ENCODE measurements at places on chromosomes 16 and 17. TPM values are rescaled to one million over a fixed set of nuclear protein-coding genes. Genes with fewer than 3 reads are reported as not detected.
A peak's percentile ranks its signal among the peaks of the same experiment; 100 is the strongest.

- DNase-seq, result no peak
These were observed 488 bp downstream of the C17orf113 start for GRCh38 chr17:42049834-42050392.

GRCh38 chr17:13222975-13223374 lies 205.1 kb upstream of the ELAC2 start:
- no peak for DNase-seq

DNA sequence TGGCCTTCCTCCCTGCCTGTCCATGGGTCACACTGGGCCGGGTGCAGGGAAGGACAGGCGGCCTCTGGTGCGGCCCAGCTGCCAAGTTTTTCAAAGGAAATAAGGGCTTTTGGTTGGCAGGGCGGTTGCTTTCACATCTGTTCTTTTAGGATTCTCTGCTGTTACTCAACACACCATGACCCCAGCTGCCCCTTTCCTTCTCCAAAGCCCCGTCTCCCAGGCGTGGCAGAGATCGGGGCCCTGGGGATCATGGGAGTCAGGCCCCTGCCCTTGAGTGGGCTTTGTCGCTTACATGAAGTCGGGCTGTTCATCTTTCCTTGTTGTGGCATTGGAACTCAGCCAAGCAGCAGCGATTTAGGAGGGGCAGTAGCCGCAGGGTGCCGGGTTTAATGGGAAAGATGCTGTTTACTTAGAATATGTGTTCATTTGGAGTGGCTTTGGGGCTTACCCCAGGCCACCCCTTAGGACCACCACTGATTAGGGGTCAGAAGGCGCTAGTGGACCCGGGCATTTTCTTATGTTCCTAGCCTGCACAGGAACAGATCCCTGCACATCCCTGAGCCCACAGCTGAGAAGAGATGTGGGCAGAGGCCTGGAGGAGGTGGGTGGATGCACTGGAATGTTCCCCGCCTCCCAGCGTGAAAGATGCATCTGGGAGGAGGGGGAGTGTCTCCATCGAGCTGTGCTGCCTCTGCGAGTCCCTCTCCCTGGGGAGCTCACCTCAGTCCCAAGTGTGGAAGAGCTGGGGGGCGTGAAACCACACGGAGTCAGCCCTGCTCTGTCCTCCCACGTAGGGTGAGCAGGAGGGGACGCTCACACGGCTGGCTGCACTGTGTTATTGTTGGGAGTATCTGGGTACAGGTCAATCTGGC lies 6.8 kb upstream of the ADCY7 start:
- DNase-seq, result peak; percentile 14

GRCh38 chr17:71703701-71704100 lies 417.1 kb upstream of the SOX9 start:
- no peak for DNase-seq

- DNase-seq, result no peak
These were observed 18.5 kb downstream of the SRCIN1 start for GRCh38 chr17:38587203-38587602.

- DNase-seq, result no peak
These were observed 466.6 kb upstream of the ERCC4 start for GRCh38 chr16:13453325-13453724.

DNA sequence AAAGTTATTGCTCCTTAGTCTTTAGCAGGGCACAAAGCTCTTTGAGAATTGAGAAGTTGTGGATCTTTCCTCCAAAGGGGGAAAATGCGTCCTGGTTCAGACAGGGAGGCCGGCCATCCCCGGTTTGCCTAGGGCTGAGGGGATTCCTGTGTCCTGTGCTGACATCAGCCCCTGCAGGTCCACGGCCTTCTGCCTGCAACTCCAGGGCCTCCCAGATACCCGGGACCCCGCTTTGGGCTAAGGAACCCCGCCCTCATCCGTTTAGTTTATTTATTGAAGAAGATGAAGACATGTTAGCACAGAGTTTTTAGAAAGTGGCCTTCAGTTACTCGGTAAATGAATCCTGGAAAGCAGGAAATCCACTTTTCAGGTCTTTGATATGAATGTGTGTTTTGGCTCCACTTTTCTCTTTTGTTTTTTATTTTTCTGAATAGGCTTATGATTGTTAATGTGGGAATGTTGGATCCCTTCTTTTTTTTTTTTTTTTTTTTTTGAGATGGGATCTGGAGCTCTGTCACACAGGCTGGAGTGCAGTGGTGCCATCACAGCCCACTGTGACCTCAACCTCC lies 65.6 kb downstream of the CRISPLD2 start:
- no peak for DNase-seq

- no peak for DNase-seq
These were observed 44.1 kb downstream of the GTF3C1 start for GRCh38 chr16:27505297-27506236.

GRCh38 chr16:54175552-54176375 lies 110.8 kb downstream of the IRX3 start:
- DNase-seq, result no peak

GRCh38 chr16:73420244-73420643 lies 372.3 kb upstream of the ZFHX3 start:
- DNase-seq, result no peak

- DNase-seq, result no peak
These were observed 65.3 kb downstream of the RBFOX1 start for GRCh38 chr16:7397901-7398300.

- no peak for DNase-seq
These were observed 24.7 kb upstream of the TMC7 start for GRCh38 chr16:18959031-18959505.

- no peak for DNase-seq
These were observed 2.0 kb downstream of the CACNA1H start for GRCh38 chr16:1154887-1155331.

- DNase-seq, result no peak
These were observed 188.2 kb upstream of the HSBP1 start for GRCh38 chr16:83619381-83620150.

GRCh38 chr17:14942526-14943190 lies 322.5 kb downstream of the PMP22 start:
- DNase-seq, result no peak

- DNase-seq, result no peak
These were observed 4.5 kb upstream of the PHKG2 start for GRCh38 chr16:30743716-30744115.

DNA sequence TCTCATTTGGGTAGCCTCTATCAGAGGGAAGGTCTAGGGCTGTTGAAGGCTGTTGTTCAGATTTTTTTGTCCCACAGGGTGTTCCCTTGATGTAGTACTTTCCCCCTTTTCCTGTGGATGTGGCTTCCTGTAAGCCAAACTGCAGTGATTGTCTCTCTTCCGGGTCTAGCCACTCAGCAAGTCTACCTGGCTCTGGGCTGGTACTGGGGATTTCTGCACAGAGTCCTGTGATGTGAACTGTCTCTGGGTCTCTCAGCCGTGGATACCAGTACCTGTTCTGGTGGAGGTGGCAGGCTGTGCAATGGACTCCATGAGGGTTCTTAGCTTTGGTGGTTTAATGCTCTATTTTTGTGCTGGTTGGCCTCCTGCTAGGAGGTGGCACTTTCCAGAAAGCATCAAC lies 23.3 kb upstream of the CCR7 start:
- DNase-seq, result no peak

DNA sequence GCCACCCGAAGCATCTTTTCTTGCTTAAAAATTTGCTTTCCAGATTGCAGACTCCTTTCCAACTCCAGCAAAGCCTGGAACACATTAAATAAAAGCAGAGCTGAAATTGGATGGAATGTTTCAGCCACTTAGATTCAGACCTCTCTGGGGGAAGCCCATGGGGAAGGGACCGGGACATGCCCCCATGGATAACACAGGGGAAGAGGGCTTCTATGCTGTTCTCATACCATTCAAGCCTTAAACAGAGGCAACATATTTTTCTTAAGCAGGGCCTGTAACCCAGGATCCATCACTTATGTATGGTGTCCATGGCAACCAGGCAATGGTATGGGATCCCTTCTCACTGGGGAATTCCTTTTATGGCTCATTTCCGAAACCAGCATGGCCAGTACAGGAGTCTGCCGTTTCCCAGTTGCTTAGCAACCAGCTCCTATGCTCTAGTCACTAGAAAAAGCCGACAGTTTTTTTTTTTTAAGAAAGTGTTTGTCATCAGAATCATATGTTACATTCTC lies 62.0 kb upstream of the MARCHF10 start:
- DNase-seq, result no peak

- DNase-seq, result no peak
These were observed 17.8 kb downstream of the CDH16 start for GRCh38 chr16:66900721-66901441.

- DNase-seq, result no peak
These were observed 17.8 kb downstream of the ZSCAN32 start for GRCh38 chr16:3383045-3383448.

DNA sequence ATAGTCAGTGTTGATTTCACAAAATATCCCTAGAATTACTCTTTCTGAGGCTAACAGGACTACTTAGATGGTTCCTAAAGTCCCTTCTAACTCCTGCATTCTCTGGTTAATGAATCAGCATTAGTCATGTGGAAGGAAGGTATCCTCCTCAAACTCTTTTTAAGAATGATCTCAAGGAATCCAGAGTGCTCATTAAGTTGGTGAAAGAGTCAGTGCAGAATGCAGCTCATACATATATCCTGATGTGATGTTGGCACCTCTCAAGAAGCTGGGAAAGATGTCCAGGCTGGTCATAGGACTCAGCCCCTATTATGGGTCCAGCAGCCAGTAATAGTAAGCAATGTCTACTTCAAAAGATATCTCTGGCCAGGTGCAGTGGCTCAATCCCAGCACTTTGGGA lies 65.5 kb downstream of the PIGL start:
- DNase-seq, result no peak

- DNase-seq, result no peak
These were observed 167.2 kb downstream of the MSI2 start for GRCh38 chr17:57423541-57423940.

DNA sequence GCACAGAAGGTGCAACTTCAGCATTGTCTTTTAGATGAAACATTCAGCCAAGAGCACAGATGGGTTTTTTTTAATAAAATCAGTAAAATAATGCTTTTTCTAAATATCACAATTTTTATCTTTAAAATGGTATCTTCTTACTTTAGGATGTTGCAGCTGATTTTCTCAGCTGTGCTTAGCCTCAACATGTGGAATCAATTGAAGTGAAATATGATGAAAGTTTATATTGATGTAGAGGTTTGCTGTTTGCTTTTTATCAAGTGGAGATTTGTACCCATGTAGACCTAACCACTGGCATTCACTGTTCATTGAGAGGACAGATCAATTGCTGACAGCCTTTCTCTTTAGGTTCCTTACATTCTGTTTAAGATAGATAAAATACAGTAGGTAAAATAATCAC lies 107.8 kb downstream of the CYB561 start:
- DNase-seq, result no peak

The ITGAD gene
- not detected for total RNA-seq

The HSPB9 gene
- total RNA-seq, result 0.43 TPM

The KRT39 gene
- total RNA-seq, result not detected

The TOP2A gene
- total RNA-seq, result 1.9 TPM

The NAGS gene
- total RNA-seq, result 1.1 TPM

The RAB11FIP4 gene
- 23.7 TPM for total RNA-seq

The OTOP3 gene
- total RNA-seq, result 0.25 TPM

The TLCD3B gene
- 0.20 TPM for total RNA-seq

The ZNF469 gene
- total RNA-seq, result 0.83 TPM

The MYH2 gene
- total RNA-seq, result not detected

The CHTF8 gene
- 45.4 TPM for total RNA-seq

The MYH13 gene
- total RNA-seq, result not detected

The NTN3 gene
- total RNA-seq, result 0.09 TPM

The NSRP1 gene
- 14.6 TPM for total RNA-seq

The ADAM11 gene
- 0.12 TPM for total RNA-seq

The EVI2A gene
- total RNA-seq, result 3.7 TPM

The NHLRC4 gene
- total RNA-seq, result 0.28 TPM

All from pancreas (tissue), 10 donors.